ENCODE measurements at places on chromosomes 6 and 20.

DNA sequence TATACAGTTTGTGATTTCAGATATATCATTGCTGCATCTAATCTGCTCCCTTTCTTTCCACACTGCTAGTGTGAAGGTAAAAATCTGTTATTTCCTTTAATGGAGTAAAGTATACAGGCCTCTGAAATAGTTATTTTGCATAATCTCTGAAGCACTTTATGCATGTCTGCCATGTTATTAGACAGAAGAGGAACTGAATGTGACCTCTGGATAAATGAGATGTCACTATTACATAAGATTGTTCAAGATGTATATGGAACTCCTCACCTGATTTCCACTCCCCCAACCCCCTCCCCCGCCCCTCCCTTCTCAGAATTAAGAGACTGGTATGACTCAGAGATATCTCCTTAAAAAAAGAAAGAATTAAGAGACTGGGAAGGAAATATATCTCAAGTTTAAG, 26.3 kb downstream of the SERINC1 start:
- DNase-seq = no peak

- no peak for DNase-seq
These were observed 11.5 kb upstream of the BTBD9 start for GRCh38 chr6:38651121-38651784.

DNA sequence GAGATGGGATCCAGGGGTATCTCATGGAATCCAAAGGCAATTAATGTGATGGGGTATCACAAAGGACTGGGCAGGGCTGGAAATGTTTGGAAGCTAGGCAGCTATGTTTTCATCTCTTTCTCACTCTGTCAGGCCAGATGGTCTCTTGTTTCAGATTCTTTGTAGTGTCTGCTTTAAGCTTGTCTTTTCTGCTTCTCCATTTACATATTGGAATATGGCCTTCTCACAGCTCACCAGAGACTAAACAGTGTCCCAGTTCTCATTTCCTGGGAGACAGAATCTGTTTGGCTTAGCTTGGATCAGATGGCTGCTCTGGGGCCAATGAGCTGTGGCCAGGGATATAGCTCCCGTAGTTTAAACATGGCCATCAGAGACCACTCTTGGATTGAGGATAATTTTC, 78.9 kb downstream of the SLC35F1 start:
- DNase-seq = no peak

DNA sequence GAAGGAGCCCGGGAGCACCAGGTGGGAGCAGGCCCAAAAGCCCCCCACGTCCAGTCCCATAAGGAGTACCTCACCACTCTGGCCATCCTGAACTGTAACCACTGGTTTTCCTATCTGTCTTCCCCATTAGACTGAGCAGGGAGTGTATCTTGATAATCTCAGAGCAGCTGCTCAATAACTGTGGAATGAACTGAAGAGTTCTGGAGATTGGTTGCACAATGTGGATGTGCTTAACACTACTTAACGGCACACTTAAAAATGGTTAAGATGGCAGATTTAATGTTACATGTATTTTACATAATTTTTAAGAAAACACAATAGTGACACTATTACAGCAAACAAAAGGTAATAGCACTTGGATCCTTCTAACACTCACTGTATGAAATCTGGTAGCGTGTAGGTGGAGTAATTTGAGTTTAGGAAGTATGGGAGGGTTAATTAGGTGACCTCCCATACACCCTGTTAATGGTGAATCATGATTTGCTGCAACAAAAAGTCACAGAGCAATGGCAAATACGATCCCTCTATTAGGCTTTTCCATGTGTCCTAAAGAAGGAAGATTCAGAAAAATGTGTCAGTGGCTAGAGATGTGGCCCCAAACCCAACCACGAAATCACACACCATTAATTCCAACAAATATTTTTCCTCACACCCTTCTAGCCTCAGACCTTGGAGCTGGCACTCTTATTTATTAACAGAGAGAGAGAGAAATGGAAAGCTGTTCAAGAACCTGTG, 18.4 kb downstream of the TRAM2 start:
- no peak for DNase-seq

GRCh38 chr20:56392881-56393482, 537 bp downstream of the CSTF1 start:
- DNase-seq = no peak

- DNase-seq = no peak
These were observed 15.0 kb downstream of the TBXT start for GRCh38 chr6:166152660-166153059.

- DNase-seq = no peak
These were observed 30.5 kb upstream of the TPD52L1 start for GRCh38 chr6:125123051-125123450.

GRCh38 chr20:22716821-22717351, 132.5 kb upstream of the FOXA2 start:
- peak; percentile 66 for DNase-seq

DNA sequence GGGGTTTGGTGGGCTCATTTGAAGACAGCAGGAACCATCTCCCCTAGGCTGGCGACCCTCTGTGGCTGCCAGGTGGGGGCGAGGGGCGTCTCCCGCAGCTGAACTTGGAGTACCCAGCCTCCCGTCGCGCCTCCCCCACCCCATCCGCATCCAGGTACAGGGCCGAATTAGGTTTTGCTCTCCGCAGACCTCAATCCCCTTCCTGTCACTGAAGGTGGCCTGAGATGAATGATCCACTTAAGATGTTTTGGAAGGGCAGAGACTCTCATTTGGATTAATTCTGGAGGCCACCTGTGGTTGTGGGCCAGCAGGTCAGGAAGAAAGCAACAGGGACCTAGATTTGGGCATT, 493 bp downstream of the CD83 start:
- no peak for DNase-seq

- no peak for DNase-seq
These were observed 49.5 kb downstream of the SRC start for GRCh38 chr20:37395410-37395797.

DNA sequence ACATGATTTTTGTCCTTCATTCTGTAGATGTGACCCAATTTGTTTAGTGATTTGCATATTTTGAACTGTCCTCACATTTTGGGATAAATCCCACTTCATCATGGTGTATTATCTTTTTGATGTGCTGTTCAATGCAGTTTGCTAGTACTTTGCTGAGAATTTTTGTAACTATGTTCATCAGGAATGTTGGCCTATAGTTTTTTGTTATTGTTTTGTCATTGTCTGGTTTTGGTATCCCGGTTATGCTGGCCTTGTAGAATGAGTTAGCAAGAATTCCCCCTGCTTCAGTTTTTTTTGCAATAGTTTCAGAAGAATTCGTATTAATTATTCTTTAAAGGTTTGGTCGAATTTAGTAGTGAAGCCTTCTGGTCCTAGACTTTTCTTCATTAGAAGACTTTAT, 11.9 kb downstream of the KIF25 start:
- DNase-seq = no peak

DNA sequence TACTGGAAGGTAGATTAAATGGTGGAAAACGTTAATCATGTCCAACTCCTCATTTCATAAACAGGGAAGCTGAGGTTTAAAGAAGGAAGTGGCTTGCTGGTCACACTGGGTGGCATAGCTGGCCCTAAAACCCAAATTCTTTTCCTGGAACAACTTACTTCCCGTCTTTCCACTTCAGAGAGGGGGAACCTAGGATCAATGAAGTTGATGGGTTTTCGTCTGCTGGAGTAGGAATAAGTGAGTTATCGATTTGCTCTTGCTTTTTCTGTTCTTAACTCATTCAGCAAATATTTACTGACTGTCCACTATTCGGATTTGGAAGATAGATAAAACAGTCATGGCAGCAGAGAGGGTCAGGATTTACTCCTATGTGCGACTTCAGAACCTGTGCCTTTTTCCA, 1.2 kb upstream of the SYS1 start:
- DNase-seq = no peak

GRCh38 chr20:40233406-40233805, 455.6 kb downstream of the MAFB start:
- DNase-seq = no peak

GRCh38 chr6:159887146-159887545, 3.6 kb upstream of the MAS1 start:
- DNase-seq = no peak

- DNase-seq = no peak
These were observed 141.9 kb upstream of the NEDD9 start for GRCh38 chr6:11374036-11375010.

- DNase-seq = no peak
These were observed 63.0 kb downstream of the HUS1B start for GRCh38 chr6:593907-594212.

- no peak for DNase-seq
These were observed 127.4 kb upstream of the FAM83B start for GRCh38 chr6:54719131-54719530.

- DNase-seq = peak; percentile 75
These were observed at the start of gene ZBTB2 for GRCh38 chr6:151391471-151392413. TSS of gene ZBTB2 (minus strand) at chr6:151391559. CDS start at chr6:151373637, 17,922 bp downstream.
